ENCODE measurements at places on chromosomes 5 and 9.

DNA sequence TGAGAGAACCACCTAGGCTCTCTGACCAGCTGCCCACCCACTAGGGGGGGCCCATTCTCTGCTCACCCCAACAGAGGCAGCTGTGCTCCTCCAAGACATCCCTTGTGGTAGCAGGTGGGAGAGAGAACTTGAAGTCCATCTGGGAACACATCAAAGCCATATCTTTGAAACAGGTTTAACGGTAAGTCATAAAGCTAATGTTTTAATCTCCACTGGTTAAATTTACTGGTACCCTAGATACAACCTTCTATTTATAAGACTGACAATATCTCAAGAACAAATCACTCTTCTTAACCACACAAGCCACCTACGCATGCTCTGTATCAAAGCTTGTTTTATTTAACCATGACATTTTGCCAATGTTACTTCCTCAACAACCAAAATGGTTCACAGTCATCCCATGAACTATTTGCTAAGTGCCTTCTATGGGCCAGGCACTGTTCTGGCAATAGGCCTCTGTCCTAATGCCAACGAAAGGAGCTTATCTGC is 20.4 kb downstream of the AUH start:
- no peak for DNase-seq

DNA sequence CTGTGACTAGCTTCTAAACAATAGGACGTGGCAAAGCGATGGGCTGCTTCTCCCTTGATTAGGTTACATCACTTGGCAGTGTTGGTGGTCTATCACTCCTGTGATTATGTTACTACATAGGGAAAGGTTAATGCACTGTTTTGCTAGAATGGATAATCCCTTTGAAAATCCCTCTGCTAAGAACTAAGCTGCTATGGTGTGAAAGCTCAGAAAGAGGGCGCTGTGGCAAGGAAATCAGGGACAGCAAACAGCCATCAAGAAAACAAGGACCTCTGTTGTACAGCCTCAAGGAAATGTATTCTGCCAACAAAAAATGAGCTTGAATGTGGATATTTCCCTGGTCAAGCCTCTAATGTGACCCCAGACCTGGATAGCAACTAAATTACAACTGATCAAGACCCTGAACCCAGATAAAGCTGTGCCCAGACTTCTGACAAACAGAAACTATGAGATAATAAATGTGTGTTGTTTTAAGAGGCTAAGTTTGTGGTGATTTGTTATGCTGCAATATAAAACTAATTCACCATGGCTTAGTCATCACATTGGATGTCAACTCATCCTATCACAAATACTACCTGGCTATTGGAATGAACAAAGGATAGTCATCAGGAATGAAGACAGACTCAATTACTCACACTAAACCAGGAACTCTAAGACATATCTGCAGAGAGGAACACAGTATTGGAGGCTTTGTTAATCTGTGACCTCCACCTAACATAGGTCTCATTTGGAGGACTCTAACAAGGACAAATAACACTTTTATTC is 1215.9 kb downstream of the EFNA5 start:
- no peak for DNase-seq

- DNase-seq: no peak
These were observed at the start of gene TMEM171 for GRCh38 chr5:73120222-73121118. Gene TMEM171, plus strand, starts transcription at chr5:73120575. Its CDS starts 2,799 bp downstream, at chr5:73123374.

DNA sequence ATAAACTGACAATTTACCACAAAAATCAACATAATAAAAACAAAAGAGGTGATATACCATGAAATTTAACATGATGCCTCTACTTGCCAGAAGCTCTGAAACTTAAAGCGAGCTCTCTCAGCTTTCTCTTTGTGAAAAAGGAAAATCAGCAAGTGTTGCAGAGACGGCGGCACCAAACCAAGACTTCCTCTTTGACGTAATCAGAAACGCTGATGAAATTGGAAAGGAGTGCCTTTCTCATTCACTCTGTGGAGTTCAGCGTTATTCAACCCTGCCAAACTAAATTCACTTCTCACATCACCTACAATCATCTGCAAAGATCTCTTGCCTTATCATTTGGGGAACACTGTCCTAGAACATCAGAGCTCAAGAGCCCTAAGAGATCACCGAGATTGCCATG is 32.2 kb downstream of the ANXA6 start:
- no peak for DNase-seq

DNA sequence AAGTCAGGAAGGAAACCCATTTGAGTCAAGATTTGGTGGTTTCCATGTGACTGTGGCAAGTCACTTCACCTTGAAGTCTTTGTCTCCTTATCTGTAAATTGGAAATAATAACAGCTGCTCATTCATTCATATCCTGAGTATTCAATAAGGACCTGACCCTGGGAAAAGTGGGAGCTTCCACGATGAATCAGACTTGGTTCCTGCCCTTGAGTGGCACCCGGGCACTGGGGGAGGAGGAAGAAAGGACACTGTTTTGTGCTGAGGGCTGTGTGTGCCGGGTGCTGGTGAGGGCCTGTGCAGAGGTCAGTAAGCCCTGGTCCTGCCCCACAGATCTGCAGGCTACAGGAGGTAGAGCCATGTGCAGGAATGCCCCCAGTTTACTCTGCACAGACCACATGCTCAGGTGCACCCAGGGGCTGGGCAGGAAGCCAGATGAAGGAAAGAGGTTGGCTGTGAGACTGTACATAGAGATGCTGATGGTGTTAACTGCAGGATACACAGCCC is 6.8 kb downstream of the NDST1 start:
- no peak for DNase-seq

- DNase-seq: no peak
These were observed 8.7 kb upstream of the RANBP6 start for GRCh38 chr9:6024035-6024554.
